ENCODE measurements at places on chromosomes 7 and 10.

DNA sequence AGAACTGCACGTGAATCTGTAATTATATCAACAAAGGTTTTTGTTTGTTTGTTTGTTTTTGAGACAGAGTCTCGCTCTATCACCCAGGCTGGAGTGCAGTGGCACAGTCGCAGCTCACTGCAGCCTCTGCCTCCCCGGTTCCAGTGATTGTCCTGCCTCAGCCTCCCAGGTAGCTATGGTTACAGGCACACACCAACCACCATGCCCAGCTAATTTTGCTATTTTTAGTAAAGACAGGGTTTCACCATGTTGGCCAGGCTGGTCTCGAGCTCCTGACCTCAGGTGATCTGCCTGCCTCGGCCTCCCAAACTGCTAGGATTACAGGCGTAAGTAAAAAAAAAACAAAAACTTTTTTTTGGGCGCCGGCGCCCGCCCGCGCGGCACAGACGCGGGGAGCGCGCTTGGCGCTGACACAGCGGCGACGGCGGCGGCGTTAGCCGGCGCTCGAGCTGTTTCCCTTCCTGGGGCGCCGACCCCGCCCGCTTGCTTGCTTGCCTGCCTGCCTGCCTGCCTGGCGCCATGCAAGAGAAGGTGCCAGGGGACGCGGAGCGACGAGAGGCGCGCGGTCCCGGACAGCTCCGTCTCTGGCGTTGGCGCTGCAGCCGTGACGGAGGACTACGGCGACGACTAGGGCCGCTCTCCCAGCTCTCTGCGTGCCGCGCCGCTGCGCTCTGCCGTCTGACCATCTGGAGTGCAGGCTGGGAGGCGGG, 171.4 kb upstream of the NUPR2 start:
- no peak for DNase-seq

DNA sequence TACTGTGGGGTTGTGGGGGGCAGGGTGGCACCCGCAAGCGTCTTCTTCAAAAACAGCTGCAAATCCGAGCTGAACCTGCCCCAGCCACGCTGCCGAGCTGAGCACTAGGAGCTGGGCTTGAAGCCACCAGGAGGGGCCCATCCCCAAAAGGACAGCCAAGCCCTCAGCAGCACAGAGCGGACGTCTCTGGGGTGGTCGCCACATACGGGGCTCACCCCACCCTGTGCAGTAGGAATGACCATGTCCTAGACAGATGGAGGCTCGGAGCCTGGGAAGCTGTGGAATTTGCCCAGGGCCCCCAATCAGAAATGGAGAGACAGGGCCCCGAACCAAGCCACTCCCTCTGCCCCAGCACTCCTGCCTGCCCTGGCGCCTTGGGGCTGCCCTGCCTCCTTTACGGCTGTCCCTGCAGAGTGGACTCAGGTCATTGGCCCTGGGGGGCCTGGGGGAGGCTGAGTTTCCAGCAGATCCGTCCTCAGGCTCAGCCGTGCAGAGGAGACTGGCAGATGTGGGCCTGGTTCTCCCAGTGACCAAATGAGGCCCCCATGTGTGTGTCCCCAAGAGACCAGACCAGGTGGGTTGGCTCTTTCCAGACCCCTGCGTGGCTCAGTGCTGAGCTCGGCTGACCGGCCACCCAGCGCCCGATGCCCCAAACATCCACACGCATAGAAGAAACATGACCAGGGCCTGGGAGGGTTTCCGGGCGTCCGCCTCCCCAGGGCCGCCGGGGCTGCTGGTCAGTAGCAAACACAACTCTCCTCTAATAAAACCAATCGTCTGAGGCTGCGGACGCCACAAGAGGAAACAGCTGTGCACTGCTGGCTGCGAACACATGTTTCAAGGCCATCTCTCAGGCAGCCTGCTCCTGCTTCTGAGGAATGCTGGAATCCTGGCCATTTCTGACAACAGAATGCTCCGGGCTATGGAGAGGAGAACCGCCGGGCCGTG, 54.9 kb downstream of the PDGFA start:
- DNase-seq: no peak

DNA sequence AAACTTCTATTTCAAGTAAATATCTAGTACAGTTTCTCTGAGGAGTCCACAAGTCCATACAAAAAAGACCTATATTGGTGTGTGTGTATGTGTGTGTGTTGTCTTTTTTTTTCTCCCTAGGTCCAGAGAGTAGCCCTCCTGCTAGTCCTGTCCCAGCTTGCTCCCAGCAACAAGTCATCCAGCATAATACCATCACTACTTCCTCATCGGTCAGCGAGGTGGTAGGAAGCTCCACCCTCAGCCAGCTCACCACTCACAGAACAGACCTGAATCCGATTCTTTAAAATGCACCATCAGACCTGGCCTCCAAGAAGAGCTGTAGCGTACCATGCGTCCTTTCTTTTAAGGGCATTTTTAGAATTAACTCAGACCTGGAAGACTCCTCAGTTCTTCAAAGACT, 139.1 kb downstream of the TRIL start:
- no peak for DNase-seq

- DNase-seq: no peak
Measured at GRCh38 chr10:132388891-132389432, 8.0 kb upstream of the PWWP2B start.

GRCh38 chr7:159097661-159098423, 46.8 kb downstream of the VIPR2 start:
- DNase-seq: no peak

DNA sequence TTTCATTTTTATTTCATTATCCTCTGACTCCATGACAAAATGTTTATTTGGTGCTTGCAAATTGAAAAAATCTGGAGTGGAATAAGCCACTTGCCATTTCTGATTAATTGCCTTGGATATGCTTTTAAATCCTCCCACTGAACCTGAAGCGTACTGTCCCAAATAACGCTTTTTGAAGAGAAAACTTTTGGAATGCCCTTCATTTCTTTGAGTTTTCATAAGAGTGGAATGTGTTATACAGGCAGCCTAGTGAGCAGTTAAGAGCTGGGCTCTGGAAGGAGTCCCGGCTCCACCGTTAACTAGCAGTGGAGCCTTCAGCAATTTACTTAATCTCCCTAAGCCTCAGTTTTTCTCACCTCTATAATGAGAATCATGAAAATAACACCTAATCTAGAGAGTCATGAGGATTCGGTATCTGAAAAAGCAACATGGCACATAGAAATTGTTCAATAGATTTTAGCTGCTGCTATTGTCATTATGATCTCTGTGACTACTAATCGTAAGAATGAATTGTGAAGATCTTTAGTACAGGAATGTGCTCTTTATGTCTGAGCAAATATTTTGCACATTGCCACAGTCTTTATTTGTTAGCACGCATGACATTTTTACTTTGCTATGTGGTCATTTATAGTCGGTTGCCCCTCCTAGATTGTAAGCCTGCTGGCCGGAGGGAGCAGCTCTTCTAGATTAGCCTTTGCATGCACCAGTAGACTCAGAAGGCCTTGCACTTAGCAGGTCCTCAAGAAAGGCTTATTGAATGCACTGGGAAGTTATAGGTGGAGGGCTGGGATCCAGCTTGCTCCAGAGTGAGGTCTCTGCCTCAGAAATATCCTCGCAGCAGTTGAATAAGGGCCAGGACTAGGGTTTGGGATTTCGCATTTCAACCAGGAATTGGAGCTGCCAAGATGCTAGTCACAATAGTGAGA, 59.4 kb downstream of the PLCE1 start:
- DNase-seq: no peak

GRCh38 chr10:112294169-112294568, 11.0 kb downstream of the TECTB start:
- no peak for DNase-seq

DNA sequence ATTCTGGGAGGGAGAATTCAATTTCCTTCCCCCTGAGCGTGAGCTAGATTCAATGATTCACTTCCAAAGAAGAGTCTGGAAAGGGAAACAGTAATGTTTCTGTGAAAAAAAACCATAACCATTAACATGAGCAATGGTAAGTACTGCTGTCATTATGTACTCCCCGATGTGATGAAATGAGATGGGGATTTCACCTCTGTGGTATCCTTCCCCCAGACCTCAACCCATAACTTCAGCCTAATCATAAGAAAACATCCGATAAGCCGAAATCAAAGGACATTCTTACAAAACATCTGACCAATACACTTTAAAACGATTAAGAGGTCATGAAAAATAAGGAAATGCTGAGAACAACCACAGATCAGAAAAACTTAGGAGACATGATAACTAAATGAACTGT, 27.2 kb downstream of the EZH2 start:
- DNase-seq: no peak

DNA sequence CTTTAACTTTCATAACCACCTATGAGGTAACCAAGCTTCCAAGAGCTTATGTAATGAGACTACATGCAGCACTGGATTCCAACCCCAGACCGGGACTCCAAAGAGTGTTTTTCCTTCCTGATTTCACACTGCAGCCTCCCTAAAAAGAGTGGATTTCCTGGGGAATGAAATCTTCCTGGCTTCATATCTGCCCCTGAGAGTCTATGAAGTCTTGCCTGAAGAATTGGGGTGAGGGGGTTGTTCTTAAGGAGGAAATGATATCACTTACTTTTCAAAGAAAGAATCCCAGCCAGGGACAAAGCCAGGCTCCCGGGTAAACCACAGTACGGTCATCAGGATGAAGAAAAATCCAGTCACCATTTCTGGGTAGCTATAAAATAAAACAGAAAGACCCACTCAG, 29.7 kb downstream of the STMP1 start:
- no peak for DNase-seq

- DNase-seq: no peak
Measured at GRCh38 chr10:27390681-27391080, 113.4 kb upstream of the RAB18 start.

DNA sequence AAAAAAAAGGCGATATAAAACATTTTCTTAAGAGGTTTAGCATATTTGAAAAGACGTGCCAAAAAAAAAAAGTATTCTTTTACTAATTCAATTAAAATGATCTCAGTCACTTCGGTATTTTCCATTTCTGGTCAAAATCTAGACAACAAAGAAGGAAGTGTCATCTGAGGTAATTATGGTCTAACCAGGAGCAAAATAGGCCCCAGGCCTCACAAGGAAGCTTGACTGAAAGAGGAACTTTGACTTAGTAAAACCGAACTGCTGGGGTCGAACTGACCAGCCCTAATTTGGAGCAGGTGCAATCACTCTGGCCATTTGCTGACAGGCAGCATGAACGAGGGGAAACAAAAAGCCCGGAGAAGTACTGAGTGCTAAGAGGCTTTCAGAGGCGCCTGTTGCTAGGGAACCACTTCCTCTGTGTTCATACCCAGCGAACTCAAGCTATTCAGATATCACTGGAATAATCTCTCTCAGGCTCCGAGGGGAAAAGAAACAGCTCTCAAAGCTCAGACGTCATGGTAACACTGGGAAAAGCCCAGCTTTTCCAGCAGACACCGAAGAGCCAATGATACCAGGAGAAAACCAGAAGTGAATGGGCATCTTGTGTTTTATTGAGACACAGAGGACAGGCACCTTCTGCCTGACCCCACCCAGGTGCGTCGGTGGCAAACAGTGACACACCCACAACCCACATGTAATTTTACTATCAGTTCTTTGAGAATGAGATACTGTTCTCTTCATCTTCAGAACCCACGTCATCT, 126.5 kb downstream of the FAM107B start:
- peak; percentile 71 for DNase-seq

- DNase-seq: no peak
Measured at GRCh38 chr10:26931223-26931622, 70.5 kb upstream of the ABI1 start.

- DNase-seq: no peak
Measured at GRCh38 chr7:97014145-97014750, 8.9 kb downstream of the DLX6 start.

DNA sequence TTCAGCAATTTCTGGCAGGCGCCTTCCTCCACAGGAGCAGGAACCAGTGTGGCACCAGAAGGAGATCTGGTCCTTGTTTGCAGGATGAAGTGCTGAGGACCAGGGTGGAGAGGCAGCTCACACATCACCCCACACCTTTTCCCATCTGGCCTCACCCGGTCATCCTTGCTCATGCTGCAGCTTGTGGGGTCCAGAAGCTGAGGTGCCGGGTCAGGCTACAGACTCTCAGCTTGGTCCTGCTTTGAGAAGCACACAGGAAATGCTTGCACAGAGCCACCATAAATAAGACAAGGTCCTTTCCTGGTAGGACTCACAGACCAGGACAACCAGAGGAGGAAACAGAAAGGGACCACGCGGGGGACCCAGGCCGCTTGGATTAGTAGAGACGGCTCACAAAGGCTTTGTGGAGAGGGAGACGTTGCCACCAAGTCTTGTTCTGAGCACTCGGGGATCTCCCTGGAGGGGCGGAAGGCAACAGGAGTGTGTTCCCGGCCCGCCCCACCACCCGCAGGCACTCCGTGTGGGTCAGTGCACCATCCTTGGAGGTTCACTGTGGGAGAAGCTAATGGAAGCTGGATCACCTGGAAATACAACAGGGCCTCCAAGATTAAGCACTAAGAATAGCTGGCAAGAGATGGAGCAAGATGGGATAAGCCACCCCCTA, 29.6 kb upstream of the EN2 start:
- no peak for DNase-seq

GRCh38 chr7:68321076-68321639, 1277.1 kb upstream of the AUTS2 start:
- DNase-seq: no peak

DNA sequence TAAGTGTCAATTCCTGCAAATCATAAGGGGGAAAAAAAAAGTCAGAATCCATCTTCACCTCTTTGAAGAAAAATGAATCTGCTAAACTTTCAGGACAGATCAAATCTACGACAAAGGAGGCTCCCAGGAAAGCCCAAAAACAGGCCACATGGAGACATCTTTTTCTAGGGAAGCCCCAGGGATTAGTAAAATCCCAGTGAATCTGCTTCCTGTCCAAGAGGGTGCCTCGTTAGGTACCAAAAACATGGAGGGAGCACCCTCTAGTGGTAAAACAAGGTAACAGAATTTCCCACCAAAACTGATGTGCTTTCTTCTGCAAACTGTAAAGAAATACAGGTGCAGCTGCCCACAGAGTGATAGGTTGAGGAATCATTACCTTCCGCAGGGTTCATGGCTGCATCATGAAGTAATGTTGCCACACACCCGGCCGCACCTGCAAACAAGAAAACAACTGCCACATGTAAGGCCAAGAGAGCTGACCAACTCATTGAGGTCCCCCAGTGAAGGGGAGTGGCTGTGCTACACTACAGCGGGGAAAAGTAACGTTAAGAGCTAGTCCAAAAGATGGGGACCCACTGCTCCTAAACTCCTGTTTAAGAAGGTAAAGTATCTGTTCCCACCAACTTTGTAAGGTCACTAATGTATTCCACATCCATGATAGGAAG, 7.9 kb downstream of the SLC25A28 start:
- no peak for DNase-seq

- peak; percentile 2 for DNase-seq
Measured at GRCh38 chr7:131546583-131547141, 9.8 kb downstream of the PODXL start.

DNA sequence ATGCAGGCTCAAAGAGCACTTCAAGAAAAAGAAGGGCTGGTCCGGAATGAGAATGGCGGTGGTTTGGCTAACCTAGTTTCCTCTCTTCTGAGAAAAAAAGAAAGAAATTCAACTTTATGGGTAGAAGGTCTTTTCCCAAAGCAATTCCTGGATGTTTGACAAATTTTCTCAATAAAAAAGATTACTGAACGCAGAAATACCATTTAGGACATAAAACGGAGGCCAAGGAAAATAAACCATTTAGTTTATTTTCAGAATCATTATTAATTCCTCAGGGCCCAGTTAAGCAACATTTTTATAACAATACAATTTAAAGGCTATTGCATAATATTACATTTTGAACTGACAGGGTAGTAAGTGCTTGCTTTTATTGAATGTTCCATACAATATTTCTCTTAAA, 284.6 kb upstream of the ANKRD30A start:
- DNase-seq: no peak

- DNase-seq: no peak
Measured at GRCh38 chr7:96786998-96787395, 77.4 kb upstream of the SEM1 start.
